CD4-positive, alpha-beta T cell treated with Interleukin-15 for 4 hours (primary cell): ENCODE measurements at places on chromosomes 12 and 14.

GRCh38 chr14:61645247-61645646, 50.1 kb upstream of the HIF1A start:
- DNase-seq: no peak

DNA sequence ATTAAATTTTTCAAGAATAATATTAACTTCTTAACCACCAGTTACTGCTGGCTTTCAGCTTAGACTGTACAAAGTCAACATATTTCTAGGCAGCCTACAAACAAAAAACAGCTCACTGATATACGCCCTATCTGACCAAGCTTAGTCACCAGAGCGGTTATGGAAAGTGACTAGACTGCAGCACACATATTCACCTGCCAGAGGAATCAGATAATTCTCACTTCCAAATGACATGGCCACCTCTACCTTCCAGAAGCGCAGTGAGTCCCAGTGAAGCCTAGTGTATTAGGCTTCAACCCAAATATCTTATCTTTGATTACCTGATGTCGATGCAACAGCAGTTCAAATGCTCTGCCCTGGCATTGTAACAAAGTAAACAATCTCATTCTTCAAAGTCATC, 8.5 kb downstream of the STXBP6 start:
- DNase-seq: no peak

DNA sequence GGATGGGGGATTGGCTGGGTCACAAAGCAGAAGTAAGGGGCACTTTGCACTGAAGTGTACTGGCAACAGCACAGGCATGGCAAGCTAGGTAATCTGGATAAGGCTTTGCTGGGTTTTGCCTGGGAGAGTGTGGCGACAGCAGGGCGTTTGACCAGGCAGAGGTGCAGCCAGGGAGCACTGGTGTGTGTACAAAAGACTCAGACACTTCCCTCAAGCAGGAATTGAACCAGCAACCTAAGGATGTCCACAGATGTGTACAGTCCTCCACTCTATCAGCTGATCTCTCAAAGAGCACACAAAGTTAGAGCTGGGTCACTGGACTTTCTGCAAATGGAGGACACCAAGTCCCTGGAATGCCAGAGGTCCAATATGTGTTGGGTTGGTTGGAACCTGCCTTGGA, 15.4 kb upstream of the RNASE4 start:
- no peak for DNase-seq

- no peak for DNase-seq
Observed at GRCh38 chr12:126055521-126055920, 990.3 kb downstream of the AACS start.

GRCh38 chr14:64688811-64689281, 15.4 kb upstream of the PLEKHG3 start:
- no peak for DNase-seq

GRCh38 chr12:131893605-131894312, 663 bp upstream of the ULK1 start:
- no peak for DNase-seq

- DNase-seq: no peak
Observed at GRCh38 chr12:81597928-81598604, 161.1 kb downstream of the PPFIA2 start.

GRCh38 chr12:91381309-91381804, 198.7 kb upstream of the DCN start:
- no peak for DNase-seq

GRCh38 chr14:22509036-22509709, 79.9 kb downstream of the DAD1 start:
- no peak for DNase-seq

- no peak for DNase-seq
Observed at GRCh38 chr14:102891556-102891955, 30.9 kb upstream of the AMN start.

GRCh38 chr14:89667983-89668382, 250.9 kb upstream of the FOXN3 start:
- DNase-seq: no peak

- DNase-seq: no peak
Observed at GRCh38 chr14:104885973-104886689, 21.1 kb downstream of the CEP170B start.

DNA sequence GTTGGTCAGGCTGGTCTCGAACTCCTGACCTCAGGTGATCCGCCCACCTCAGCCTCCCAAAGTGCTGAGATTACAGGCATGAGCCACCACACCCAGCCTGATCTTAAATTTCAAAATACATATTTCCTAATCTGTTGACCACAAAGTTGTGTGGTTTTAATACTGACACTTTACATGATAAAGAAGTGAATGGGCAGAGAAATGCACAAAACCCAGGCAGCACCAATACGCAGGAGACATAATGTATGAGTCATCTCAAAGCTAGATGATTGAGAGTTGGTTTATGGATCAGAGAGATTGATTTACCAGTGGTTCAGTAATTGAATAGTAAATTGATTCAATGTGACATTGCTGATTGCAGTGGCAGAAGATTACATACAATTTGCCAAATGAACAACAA, 19.2 kb upstream of the PPP2R5E start:
- no peak for DNase-seq

DNA sequence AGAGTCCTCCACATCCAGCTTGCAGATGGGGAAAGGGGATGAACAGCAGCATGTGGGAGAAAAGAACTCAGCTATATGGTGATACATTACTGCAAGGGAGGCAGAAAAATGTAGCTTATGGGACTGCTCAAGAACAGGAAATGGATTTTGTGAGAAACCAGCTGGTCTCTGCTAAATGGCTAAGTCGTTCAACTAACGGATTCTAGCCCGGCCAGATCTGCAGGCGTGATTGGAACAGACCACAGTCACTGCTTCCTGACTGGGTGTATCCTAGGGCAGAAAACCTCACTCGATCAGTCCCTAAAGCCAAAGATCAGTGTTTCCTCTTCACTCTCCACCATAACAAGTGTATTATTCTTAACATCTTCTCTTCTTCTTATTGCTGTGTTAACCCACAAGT, 8.1 kb upstream of the PTGDR start:
- no peak for DNase-seq

DNA sequence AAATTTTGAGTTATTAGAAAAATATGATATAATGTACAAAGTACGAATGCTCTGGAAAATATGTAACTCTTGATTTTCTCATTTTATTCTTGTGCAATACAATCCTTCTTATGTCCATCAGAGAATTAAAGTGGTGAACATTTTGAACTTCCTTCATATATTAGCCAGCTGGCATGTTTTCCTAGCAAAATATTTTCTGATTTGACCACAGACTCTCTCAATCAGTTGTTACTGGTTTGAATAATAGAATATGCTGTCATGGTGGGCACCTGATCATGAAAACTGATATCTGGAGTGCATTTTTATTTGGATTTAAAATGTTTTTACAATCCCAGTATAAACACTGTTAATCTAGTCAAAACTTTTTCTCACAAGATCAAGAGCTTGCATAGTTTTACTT, 24.2 kb downstream of the PARPBP start:
- no peak for DNase-seq

GRCh38 chr14:42192738-42193653, 586.3 kb downstream of the LRFN5 start:
- DNase-seq: no peak

DNA sequence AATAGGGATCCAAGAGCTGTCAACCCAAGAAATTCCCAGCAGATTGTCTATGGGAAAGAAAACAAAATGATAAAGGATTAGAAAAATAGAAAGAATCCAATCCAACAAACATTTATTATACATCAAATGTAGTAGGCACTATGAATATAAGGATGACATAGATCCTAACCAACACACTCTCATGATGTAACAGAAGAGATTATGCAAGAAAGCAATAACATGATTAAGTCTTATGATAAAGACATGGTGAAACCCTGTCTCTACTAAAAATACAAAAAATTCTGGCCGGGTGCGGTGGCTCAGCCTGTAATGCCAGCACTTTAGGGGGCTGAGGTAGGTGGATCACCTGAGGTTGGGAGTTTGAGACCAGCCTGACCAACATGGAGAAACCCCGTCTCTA, 2.7 kb downstream of the MED6 start:
- no peak for DNase-seq

- DNase-seq: no peak
Observed at GRCh38 chr14:22596354-22596879, 1.7 kb upstream of the ABHD4 start.

GRCh38 chr12:132343294-132344004, 14.1 kb upstream of the GALNT9 start:
- DNase-seq: no peak

DNA sequence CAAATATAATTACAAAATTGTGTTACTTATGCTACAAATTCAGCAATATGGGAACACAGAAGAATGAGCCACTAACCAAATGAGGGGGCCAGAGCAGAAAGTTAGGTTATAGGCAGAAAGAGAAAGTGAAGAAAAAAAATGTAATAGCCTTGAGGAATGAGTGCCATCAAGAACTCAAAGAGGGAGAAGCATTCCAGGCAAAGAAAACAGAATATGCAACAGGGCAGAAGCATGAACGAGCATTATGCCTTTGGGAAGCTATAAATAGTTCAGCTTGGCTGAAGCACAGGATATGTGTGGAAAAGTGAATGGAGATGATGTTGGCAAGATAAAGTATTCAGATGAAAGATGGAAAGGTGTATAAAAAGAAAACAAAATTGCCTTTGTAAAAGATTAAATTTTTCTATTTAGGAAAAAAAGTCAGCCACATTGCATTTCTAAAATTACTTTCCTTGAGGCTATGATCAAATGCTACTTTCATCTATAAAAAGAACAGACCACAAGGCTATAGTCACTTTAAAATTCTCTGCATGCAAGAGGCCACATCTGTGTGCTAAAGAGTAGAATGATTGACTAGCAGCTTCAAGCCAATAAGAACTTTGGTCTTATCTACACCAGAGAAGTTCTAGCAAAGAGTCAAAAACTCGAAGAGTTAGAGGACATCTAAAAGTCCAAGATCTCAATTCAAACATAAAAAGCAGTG, 193.6 kb upstream of the GARIN6 start:
- DNase-seq: no peak

DNA sequence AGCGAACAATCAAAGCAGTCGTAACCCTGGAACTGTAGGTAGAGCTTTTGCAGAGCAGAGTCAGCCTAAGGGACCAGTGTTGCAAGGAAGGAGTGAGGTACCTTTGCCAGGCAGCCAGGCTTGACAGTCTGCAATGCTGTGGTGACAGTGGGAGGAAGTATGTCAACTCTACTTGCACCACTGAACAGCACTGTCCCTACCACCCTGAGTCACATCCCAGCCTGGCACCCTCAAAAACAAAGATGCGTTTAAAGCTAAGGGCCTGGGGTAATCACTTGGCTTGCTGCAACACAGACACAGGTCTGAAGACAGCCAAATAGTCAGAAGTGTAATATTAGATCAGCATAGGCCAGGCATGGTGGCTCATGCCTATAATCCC, 141.9 kb downstream of the DPF3 start:
- DNase-seq: no peak

DNA sequence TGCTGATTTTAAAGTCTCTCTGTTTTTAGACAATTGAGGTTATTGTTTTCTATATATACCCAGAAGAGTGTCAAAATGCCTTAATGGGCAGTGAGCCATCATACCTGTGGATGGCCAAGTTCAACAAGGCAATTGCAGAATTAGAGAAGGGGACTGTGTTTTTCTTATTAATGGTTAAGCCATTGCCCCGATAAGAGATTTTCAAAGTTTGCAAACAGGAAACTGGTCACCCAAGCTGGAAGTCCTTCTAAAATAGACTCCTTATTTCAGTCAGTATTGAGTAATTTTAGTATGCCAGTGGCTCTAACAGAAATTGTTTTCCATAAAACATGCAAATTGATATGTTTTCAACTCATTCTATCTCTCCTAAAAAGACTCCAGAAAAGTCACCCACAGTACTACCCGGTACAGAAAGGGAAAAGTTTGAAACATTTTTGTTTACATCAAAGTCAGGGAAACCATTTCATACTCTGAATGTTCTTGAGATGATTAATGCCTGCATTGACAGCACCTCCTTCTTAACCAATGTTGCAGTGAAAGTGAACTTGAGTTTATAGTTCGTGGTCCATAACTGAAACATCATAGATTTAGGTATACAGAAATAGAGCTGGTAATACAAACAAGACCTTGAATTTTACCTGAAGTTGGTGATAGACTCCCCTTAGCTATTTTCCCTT, 191.1 kb downstream of the TMX1 start:
- no peak for DNase-seq

GRCh38 chr14:84750284-84750683, 779.7 kb upstream of the FLRT2 start:
- no peak for DNase-seq

DNA sequence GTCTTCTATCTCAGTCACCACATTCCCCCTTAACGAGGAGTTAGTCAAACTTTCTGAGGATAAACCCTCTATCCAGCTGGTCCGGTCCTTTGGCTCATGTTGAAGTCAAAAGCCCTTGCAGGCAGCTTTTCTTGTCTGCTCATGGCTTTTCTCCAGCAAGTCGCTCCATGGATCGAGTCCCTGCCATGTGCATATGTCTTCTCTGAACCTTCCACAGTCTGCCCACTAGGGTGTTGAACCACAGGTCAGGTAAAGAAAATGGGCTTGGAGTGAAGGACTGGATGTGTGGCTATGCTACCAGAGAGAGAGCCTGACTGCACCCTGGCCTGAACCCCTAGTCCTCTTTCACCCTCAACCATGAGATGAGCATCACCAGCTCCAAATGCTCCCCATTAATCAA, 22.8 kb downstream of the C14orf132 start:
- no peak for DNase-seq

DNA sequence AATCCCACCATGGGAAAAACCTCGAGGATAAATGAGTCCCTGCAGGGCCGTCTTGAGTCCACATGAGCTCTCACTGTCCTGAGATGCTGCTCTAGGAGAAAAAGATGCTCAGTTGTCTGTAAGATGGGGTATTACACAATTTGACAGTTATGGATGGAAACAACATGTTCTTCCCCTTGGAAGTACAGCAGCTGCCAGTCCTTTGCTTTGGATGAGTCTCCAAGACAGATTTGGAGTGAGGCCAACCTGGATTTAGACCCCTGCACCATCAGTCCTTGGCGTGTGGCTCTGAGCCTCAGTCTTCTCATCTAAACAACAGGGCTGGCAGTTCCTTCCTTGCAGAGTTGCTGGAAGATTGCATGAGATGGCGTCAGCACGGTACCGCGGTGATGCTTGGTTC, 309.1 kb upstream of the FKBP4 start:
- DNase-seq: no peak

DNA sequence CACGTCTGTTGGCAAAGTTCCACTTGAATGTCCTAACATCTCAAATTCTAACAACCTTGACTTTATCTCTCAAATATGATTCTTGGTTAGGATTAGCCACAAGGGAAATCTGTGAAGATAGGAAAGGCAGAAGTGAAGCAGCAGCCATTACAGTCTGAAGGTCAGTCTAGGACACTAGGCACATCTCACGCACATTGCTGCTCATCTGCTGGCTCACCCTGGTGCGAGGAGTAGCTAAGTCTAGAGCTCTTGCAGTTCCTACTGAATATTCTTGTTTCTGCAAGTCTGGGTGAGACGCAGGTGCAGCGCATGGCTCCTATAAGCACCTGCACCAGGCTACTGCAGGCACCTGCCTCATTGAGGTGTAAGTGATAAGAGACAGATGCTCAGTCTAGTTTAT, 6.4 kb upstream of the SLC25A3 start:
- DNase-seq: no peak

GRCh38 chr12:79590751-79591150, 100.0 kb downstream of the PAWR start:
- DNase-seq: no peak
